Sigmoid colon (tissue), 7 donors: ENCODE measurements at places on chromosomes 13 and 19. TPM values are rescaled to one million over a fixed set of nuclear protein-coding genes. Genes with fewer than 3 reads are reported as not detected.
A peak's percentile ranks its signal among the peaks of the same experiment; 100 is the strongest.

DNA sequence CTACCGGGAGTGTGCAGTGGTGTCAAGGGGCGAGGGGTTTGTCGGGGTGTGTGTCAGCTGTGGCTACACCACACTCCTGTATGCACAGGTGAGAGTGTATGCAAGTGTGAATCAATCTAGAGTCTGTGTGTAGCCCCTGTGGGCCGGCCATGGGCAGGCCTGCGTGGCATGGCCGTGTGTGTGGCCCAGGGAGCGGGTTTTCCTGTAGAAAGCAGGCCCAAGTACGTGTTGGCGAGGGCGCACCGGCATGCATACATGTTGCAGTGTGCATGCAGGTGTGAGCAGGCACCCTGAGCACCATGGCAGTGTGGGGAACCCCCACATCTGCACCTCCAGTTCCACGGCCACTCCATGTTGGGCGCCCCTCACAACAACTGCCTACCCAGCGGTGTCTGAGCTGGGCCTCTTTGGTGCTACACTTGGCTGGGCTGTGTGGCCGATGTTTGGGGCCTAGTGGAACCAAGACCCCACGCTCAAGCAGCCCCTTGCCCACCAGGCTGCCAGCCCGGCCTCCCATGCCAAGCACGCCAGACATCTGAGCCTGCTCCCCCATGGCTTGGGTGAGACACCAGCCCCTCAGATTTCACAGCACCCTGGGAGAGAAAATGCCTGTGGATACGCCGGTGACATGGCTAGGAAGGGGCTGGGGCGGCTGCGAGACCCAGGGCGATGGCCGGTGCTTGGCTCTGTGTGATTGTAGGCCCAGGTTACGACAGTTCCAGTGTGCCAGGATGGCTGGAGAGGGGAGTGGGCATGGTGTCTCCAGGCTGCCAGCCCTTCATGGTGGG, 2.1 kb downstream of the NFIX start:
- no peaks in the 10 kb centered on the region for H3K4me1 ChIP-seq
- no peaks in the 10 kb centered on the region for H3K27me3 ChIP-seq
- peak overlapping the region; percentile 97 for H3K4me3 ChIP-seq
- DNase-seq, result no peak
- H3K36me3 ChIP-seq, result no peaks in the 10 kb centered on the region

- H3K27me3 ChIP-seq, result no peaks in the 10 kb centered on the region
- DNase-seq, result no peak
- H3K27ac ChIP-seq, result no peak overlapping the region
- H3K4me1 ChIP-seq, result no peaks in the 10 kb centered on the region
- H3K4me3 ChIP-seq, result no peak overlapping the region
- H3K36me3 ChIP-seq, result no peaks in the 10 kb centered on the region
Measured at GRCh38 chr13:60139272-60139671, 24.5 kb downstream of the DIAPH3 start.

DNA sequence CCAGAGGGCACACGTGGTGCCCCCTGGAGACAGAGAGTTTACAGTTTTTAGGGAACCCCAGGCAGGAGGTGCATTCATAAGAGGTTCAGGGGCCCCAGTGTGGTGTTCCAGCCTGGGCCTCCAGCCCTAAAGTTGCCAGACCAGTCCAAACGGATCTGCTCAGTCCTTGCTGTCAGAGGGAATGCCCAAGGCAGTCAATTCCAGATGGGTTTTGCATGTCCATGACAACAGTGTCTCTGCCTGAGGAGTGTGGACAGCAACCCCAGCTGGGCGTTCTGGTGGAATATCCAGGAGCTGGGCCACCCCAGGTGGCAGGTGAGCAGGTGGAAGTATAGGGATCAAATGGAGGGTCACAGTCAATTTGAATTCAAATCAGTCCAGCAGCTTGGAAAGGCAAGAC, 25.3 kb downstream of the FBXO27 start:
- no peak for DNase-seq
- no peaks in the 10 kb centered on the region for H3K27me3 ChIP-seq
- H3K4me3 ChIP-seq, result no peak overlapping the region

COX7A1 gene
- polyA plus RNA-seq, result 11.4 TPM

OLFM4 gene
- 10.2 TPM for polyA plus RNA-seq

LIM2 gene
- not detected for polyA plus RNA-seq

RGL3 gene
- polyA plus RNA-seq, result 8.5 TPM

SYNGR4 gene
- 0.25 TPM for polyA plus RNA-seq

F2RL3 gene
- 3.5 TPM for polyA plus RNA-seq
